ENCODE measurements at places on chromosomes 4 and X. TPM values are rescaled to one million over a fixed set of nuclear protein-coding genes. Genes with fewer than 3 reads are reported as not detected.

CLDN22 gene
- not detected for total RNA-seq

P2RY8 gene
- total RNA-seq, result 24.7 TPM

TMEM175 gene
- total RNA-seq, result 17.3 TPM

GYPE gene
- total RNA-seq, result 2.3 TPM

OPN1MW gene
- not detected for total RNA-seq

GPR50 gene
- not detected for total RNA-seq

Measured in activated CD8-positive, alpha-beta memory T cell treated with anti-CD3 and anti-CD28 coated beads for 36 hours (primary cell).